ENCODE measurements at places on chromosomes 11 and 22.

GRCh38 chr22:48849963-48850657, 977.6 kb downstream of the BRD1 start:
- peak; percentile 18 for DNase-seq

GRCh38 chr22:42065438-42066125, 5.0 kb downstream of the NAGA start:
- no peak for DNase-seq

DNA sequence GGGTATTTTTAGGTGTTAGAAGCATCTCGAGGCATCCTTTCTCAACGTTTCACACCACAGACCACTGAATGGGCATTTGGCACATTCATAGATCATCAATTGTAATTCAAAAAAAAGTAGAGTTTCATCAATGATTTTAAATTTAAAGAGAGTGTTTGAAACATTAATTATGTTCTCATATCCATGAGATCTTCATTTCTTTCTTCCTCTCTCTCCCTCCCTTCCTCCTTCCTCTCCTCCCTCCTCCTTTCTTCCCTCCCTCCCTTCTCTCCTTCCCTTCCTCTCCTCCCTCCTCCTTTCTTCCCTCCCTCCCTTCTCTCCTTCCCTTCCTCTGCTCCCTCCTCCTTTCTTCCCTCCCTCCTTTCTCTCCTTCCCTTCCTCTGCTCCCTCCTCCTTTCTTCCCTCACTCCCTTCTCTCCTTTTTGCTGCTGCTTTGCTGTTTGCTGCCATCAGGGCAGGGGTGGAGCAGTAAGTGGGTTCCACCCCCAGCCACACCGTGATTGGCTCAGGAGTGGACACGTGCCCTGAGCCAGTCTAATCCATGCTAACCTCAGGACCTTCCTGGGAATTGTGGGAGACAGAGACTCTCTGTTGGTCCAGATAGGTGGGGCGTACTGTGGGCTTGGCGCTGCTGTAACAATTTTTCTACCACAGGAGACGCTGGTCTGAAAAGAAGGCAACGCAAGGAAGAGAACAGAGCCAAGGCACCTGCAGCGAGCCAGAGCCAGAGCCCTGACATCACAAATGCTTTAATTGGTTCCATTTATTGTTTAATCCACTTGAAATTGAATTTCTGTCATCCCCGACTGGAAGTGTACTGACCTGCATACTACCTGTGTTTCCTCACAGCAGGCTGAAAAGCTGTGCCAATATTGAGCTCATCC, 33.7 kb upstream of the APOBEC3A start:
- DNase-seq = peak; percentile 95

- no peak for DNase-seq
Observed at GRCh38 chr11:43975629-43976028, 33.2 kb downstream of the C11orf96 start.

GRCh38 chr11:126344141-126345080, 11.1 kb upstream of the ST3GAL4 start:
- DNase-seq = no peak

DNA sequence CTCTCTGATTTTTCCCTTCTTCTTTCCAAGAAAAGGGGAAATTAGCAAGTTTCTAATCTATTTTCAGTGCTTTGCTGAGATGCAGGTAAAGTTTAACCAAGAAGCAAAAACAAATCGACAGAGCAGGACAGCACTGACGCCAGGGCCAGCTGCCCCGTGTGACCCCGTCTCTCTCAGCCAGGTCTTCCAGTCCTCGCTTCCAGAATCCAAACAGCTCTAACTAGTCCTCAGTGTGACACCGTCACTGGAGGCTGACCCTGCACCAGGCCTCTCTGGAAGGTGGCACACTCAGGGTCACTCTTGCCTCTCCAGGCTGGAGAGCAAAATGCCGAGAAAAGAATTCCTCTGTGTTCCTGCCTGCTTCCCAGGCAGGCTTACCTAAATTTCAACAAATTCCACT, 44.8 kb downstream of the SHANK2 start:
- DNase-seq = no peak

GRCh38 chr11:122241566-122241965, 125.6 kb upstream of the BLID start:
- no peak for DNase-seq

- peak; percentile 81 for DNase-seq
Observed at GRCh38 chr11:12066799-12067508, 43.4 kb upstream of the MICAL2 start.

DNA sequence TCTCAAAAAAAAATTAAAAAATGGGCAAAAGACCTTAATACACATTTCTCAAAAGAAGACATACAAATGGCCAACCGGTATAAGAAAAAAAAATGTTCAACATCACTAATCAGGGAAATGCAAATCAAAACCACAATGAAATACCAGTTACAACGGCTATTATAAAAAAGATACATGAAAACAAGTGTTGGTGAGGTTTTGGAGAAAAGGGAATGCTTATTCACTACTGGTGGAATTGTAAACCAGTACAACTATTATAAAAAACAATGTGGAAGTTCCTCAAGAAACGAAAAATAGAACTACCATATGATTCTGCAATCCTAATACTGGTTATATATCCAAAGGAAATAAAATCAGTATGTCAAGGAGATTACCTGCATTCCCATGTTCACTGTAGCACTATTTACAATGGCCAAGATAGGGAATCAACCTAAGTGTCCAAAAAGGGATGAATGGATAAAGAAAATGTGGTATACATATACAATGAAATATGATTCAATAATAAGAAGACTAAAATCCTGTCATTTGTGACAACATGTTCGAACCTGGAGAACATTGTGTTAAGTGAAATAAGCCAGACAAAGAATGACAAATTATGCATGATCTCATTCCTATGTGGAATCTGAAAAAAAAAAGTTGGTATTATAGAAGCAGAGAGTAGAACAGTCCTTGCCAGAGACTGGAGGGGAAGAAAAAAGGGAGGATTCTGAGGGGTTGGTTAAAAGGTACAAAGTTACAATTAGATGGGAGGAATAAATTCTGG, 256.9 kb upstream of the PITPNB start:
- no peak for DNase-seq

GRCh38 chr22:44272401-44272771, 40.4 kb downstream of the SHISAL1 start:
- no peak for DNase-seq

GRCh38 chr22:29154364-29155048, 51.2 kb upstream of the EMID1 start:
- peak; percentile 63 for DNase-seq

DNA sequence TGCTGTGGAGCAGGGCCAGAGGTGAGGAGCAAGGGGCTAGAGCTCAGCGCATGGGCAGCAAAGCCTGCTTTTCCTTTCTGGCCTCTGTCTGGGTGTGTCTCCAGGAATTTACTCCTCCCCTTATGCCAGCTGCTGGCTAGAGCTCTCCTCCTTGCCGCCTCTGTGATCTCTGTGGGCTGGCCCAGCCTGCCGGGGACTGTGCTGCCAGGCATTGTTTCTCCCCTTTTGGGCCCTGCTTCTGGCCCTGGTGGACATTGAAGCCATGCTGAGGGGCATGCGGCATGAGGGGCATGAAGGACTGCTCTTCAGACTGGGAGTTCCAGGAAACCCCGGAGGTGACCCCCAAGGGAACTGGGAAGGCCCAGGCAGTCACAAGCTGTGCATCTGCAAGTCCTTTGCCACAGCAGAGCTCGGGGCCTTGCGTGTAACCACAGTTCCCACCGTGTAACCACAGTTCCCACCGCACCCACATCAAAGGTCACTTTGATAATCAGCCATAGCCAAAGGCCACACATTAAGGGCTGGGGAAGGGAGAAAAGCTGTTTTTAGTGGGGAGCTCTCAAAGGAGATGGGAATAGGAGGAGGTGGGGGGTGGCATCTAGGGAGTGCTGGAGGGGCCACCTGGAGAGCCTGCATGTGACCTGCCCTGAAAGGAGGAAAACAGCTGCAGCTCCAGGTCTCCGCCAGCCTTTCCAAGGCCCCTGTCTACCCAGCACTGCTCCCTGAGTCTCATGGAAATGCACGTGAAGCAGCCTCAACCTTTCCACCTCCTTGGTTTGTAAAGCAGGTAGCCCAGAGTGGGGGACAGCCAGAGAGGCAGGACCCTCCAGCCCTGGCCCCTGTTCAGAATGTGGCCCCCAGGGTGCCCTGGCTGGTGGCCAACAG, 62.3 kb downstream of the PPFIBP2 start:
- DNase-seq = peak; percentile 79

DNA sequence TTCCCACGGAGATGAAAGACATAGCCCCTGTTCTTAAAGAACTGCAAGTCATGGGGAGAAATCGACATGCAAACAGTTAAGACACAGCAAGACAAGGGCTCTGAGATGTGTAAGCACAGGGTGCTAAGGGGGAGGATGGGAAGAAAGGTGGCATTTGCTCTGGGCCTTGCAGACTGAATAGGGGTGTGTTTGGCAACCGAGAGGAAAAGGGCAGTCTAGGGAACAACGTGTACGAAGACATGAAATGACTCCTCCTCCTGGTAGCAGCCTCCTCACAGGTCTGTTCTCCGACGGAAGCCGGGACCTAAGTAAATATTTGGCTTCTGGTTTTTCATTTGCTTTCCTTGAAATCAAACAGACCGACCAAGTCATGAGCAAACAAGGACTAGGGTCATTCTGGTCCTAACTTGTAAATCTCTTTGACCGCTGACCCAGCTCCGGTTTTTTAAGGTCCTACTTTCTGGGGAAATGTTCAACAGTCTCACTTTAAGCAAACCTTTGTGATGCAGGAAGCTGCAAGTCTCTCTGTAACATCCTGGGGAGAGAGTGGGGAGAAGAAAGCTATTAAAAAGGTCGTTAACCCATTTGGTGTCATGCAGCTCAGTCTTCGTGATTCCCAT, 19.7 kb downstream of the NNMT start:
- peak; percentile 84 for DNase-seq

DNA sequence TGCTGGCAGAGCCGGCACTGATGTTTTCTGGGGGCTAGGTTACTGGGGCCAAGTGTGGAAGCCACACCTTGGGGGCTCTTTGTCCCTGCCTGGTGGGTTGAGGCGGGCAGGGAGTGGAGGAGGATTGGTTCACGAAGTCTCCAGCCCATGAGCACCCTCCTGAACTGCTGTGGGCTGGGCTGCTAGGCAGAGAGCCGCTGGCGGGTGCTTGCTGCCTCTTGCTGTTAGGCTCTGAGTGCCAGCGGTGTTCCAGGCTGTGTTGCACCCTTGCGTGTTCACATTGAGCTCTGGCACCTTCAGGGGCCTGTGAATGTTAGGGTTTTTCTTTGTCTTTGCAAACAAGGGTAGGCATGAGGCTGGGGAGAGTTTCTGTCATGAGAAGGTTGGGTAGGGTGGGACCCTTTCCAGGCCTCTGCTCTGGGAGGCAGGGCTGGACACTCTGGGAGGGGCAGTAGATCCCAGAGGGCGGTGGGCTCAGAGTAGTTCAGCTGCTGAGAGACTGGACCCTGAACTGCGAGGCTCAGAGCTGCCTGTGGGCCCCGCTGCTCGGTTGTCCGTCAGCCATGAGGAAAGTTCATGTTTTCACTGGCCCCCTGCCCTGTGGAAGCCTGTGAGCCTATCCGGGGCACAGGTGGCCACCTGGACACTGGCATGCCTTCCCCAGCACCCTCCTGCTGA, 24.0 kb upstream of the TMEM191C start:
- peak; percentile 0 for DNase-seq
